Left ventricle myocardium superior (tissue), 1 donor: ENCODE measurements at places on chromosomes 7 and 10. TPM values are rescaled to one million over a fixed set of nuclear protein-coding genes. Genes with fewer than 3 reads are reported as not detected.

DNA sequence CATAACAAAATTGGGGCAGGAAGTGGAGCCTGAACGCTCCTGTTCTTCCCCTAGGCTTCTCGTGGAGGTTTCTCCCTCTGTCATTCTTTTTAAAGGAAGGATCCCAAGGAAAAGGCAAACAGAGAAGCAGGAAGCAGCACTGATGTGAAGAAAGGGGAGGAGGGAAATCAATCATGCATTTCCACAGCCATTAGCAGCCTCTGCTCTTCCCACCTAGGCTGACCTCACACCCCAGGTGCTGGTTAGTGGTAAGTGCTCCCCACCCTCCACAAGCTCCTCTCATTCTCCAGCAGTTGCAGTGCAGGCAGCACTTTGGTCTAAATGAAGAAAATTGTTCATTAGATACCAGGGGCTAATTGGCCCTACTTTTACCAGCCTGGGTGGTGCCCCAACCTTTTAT lies 2.6 kb downstream of the CRHR2 start:
- DNase-seq = no peak

DNA sequence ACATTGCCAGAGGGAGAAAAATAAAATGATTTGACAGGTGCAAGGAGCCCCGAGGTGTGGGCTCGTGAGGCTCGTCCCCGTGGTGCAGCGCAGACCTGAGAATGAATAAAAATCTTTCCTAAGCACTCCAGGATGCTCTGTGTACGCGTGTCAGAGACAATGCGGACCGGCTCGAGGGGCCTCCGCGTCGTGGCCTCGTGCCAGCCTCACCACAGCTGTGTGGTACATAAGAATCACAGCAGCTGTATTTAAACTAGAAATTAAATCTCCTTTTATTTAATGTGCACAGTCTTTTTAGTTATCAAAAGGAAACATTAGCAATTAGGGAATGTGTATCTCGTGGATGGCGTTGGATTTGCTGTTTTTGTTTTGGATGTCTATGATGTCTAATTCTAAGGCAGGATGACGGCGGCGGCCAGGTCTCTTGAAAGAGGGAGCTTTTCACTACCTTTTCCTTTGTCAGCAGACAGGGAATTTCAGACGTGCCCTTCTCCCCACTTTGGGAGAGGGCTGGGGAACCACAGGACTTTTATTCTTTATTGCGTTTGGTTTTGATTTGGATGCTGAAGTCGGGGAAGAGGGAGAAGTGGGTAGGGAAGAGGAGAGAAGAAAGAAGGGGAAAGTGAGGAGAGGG lies 365.3 kb upstream of the SHH start:
- DNase-seq = no peak

GRCh38 chr10:125158601-125159485 lies 1.5 kb downstream of the CTBP2 start:
- DNase-seq = peak; percentile 80

DNA sequence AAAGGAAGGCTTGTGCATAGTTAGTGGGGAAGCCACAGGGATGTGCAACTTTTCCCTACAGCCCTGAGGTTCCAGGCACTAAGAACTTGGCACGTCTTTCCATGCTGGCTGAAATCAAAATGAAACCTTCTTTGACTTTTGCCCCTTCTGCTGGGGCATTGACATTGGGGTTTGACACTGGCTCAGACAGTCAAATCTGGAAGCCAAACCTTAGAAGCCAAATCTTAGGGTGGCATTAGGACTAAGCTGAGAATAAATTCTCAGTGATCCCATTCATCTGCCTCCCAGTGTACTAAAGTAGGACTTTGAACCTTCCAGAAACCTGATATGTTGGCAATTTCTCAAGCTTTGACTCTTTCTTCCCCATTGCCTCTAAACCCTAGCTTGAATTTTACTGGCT lies 31.3 kb upstream of the INSYN2A start:
- DNase-seq = no peak

- DNase-seq = no peak
Measured at GRCh38 chr7:94632338-94633013, 23.5 kb downstream of the SGCE start.

DNA sequence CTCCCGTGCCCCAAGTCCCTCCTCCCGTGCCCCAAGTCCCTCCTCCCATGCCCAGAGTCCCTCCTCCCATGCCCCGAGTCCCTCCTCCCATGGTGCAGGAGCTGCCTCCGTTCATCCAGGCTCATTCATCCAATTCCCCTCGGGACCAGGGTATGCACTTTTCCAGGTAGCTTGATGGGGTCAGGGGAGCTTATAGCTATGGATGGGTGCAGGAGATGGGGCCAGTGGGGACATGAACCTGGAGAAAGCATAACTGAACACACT lies 201.3 kb downstream of the PTPRN2 start:
- no peak for DNase-seq

- peak; percentile 40 for DNase-seq
Measured at GRCh38 chr7:86643561-86644281, at the start of gene GRM3. Gene GRM3, plus strand, starts transcription at chr7:86643909. Its CDS starts 121,237 bp downstream, at chr7:86765146.

GRCh38 chr7:98613601-98614425 lies 3.3 kb upstream of the NPTX2 start:
- no peak for DNase-seq

DNA sequence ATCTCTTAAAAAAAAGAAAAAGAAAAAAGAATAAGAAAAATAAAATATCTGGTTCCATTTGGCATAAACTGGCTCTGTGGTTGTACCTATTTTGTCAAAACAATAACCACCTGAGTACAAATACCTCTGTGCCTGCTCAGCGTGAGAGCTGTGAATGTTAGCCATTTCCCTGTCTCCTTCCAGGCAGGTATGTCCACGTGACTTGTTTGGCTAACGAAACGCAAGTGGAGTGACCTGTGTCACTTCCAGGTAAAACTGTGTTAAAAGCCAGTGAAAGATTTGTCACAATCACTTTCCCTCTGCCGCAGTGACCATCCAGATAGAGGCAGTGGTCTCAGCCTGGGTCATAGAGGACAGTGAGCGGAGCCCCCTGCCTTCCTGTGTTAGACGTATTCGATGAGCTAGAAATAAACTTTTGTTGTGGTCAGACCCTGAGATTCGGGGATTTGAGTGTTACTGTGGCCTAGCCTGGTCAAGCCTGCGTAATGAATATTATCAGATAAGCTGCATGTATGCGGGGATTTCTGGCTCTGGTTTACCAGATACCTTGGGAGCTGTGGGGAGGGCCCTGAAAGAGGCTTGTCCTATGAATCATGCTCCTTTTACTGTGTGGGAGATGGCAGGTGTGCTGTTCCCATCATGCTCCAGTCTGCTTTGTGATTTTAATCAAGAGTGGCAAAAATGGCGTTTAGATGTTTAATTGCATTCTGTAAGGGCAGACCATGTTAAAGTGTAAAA lies 3.8 kb downstream of the PTER start:
- no peak for DNase-seq

GIMAP7 gene
- 24.1 TPM for total RNA-seq

GRCh38 chr7:12865593-12865992 lies 178.2 kb downstream of the ARL4A start:
- no peak for DNase-seq

ASZ1 gene
- not detected for total RNA-seq

GRCh38 chr10:88962336-88962735 lies 9.8 kb upstream of the ACTA2 start:
- no peak for DNase-seq

GRCh38 chr10:119104654-119105015 lies 722 bp downstream of the DENND10 start:
- DNase-seq = no peak

DNA sequence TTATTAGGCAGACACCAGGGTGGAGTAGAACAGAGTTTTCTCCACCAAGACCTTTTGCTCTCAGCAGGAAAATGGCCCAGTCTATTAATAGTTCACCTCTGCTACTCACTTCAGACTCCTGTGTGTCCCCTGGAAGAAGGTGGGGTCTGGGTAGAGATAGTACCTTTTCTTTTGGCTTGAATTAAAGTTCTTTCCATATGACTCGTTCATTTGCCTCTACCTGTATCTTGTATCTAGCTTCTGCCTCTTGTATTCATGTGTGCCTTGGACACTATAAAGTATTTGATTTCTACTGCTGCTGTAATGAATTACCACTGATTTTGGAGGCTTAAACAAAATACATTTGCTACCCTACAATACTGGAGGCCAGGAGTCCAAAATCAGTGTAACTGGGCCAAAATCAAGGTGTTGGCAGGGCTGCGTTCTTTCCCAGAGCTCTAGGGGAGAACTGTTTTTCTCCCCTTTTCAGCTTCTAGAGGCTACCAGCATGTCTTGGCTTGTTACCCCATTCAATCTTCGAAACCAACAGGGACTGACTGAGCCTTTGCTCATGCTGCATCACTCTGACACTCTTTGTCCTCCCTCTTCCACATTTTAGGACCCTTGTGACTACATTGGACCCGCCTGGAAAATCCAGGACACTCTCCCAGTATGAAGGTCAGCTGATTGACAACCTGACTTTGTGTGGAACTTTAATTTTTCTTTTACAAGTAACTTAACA lies 155.6 kb upstream of the PRSS58 start:
- no peak for DNase-seq

PRSS58 gene
- total RNA-seq = not detected

DNA sequence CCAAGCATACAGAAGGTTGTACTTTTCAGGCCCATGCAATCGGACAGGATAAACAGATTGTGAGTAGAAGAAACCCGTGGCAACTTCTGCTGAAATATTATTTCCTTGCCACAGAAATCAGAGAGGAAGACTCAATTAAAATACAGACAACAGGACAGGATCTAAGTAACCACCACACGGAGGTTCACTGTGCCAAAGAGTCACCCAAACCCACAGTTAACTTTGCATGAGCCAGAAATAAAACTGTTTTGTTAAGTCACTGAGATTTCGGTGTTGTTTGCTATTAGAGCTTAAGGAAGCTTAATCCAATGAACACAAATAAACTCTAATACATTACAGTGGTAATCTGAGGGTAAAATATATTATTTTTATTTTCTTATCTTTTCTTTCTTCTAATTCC lies 14.0 kb downstream of the PNPLA8 start:
- no peak for DNase-seq

DNA sequence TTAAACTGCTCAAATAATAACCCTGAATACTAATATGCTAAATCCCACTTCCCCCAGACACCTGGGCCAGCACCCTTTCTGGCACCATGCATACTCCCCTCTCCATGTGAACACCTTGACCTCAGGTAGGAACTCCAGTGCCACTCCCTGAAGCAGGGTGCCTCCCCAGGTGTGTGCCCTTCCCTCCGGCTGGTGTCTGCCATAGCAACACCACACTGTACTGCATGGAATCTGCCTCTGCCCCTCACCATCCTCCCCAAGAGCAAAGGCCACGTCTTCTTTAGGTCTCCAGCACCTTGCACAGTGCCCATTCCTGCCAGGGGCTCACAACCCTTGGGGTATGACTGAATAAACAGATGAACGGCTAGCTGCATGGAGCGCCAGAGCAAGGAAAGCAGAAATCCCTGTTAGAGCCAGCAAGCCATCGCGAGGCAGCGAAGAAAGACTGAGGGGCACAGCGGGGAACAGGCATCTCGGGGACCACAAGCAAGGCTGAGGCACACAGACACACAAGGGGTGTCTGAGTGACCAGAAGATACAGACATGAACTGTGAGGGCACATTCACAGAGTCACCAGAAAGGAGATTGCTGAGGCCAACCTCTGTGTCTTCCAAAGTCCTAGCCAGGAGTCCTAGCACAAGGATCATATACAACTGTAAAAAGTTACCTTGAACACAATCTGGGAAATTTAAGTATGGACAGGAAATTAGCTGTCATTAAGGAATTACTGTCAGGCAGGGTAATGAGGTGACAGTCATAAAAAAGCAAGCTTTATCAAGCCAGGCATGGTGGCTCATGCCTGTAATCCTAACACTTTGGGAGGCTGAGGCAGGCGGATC lies 25.7 kb downstream of the COBL start:
- no peak for DNase-seq

DNA sequence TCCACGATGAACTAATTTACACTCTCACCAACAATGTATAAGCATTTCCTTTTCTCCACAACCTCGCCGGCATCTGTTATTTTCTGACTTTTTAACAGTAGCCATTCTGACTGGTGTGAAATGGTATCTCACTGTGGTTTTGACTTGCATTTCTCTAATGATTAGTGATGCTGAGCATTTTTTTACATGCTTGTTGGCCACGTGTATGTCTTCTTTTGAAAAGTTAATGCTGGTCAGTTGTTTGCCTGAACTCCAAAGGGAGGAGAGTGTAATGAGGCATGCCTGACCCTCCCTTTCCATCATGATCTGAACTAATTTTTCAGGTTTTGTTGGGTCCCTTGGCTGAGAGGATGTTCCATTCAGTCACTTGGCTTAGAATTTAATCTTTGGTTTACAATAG lies 50.7 kb upstream of the SVIL start:
- DNase-seq = no peak

GRCh38 chr7:18792871-18793595 lies 297.5 kb downstream of the HDAC9 start:
- no peak for DNase-seq

DNA sequence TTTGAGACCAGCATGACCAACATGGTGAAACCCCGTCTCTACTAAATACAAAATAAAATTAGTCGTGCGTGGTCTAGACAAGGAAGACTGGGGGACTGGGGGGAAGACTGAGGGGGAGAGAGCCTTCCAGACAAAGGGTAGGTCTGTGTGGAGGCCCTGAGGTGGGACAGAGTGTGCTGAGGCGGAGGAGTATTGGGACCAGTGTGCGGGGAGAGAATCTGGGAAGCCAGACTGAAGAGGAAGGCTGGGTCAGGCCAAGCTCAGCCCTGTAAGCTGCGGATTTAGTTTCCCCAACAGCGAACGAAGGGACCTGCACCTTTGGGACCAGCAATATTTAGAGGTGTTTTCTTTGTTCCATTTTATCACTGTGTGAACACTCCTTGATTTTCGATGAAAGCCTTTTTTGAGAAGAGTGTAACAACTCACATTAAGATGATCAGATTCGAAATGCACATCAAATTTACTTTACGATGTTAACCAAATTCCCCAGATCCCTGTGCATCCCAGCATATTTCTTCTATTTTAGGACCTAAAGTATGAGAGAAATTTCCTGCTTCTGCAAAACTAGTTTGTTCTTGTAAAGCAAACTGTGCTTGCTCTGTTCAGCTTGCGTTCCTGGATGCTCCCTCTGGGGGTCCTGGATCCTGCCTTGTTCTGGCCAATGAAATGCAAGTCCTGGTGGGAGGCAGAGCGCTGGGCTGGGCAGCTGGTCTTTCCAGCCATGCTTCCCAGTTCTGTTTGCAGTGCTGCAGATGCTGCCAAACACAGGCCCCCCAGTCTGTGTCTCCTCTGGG lies 39.4 kb downstream of the PLAU start:
- DNase-seq = no peak

DNA sequence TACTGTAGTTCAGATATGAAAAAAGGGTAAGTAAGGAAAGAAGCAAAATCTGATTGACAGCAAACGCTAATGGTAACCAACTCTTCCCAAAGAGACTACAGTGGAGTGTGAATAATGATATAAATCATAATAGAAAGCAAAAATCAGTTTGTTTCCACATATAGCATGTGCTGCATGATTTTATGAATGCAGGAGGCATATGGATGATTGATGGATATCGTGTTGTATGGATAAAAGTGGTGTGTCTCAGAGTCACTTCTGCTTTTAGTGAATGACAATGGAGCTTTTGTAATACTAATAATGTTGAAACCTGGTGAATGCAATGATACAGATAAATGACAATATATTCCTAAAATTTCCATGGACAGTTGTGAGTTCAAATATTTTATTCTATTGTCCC lies 36.6 kb upstream of the PALS2 start:
- DNase-seq = no peak

MBL2 gene
- total RNA-seq = not detected

C10orf120 gene
- total RNA-seq = not detected
